ENCODE measurements at places on chromosomes 13 and 19.

- DNase-seq, result no peak
Measured at GRCh38 chr13:39197647-39198007, 159.4 kb downstream of the NHLRC3 start.

GRCh38 chr13:52034616-52035226, 10.2 kb downstream of the UTP14C start:
- no peak for DNase-seq

- no peak for DNase-seq
Measured at GRCh38 chr19:29680937-29681336, 15.7 kb downstream of the PLEKHF1 start.

- no peak for DNase-seq
Measured at GRCh38 chr19:19406878-19407632, 1.6 kb downstream of the GATAD2A start.

DNA sequence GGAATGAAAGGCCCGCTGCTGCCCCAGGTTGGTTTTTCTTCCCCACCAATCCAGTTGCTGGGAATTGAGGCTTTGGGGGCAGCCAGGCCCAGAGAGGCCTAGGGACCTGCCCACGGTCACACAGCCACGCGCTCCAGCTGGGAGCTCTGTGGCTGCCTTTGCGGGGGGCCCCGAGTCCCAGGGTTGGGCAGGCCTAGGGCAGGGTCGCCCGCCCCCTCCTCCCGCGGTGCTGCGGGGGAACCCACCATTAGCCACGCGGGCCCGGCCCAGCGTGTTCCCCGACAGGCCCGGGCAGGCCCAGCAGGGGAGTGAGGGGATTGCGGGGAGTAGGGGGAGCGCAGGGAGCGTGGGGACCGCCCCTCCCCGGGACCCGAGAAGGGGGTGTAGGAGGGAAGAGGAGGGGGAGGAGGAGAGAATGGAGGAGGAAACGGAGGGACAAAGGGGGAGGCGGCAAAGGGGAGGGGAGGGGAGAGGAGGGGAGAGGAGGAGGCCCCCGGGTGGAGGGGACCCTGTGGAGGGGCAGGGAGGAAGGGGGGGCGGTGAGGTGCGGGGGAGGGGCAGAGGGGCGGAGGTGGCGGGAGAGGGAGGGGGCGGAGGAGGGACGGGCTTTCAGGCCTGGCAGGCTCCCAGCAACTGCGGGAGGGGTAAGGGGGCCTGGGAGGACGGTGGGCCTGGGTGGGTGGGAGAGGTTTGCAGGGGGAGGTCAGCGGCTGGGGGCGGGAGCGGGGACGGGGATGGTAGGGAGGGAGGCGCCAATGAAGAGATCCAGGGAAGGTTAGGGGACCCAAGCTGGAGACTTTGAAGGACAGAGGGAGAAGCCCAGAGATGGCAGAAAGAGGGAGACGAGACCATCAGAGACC, 12.9 kb upstream of the TLE2 start:
- DNase-seq, result no peak

DNA sequence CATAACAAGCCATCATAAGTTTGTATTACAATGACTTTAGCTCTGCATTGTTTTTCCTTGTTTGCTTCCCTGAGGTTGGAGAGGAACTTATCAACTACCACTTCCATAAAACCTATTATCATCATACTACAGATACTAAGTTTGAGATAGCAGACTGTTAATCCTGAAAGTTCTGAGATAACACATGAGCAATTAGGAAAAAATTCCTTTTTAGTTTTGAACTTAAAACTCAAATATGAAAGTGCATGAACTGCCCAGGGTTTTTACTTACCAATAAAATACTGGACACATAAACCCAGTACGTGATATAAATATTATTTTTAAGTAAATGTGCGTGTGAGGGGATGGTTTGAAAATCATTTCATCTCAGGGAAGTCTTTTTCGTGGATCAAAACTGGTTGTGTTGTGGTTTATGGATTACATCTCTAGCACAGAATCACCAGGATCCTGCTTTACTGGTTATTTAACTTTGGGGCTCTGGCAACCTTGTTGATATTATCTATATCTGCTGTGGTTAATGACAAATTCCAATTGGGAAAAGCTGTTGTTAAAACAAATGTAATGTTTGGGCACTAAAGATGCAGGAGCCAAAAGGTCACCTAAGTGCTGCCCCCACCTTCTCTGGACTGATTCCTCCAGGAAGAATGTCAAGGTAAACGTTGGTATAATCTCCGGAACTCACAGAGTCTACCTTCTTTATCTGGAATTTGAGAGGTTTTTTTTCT, 12.4 kb downstream of the CDX2 start:
- DNase-seq, result no peak

DNA sequence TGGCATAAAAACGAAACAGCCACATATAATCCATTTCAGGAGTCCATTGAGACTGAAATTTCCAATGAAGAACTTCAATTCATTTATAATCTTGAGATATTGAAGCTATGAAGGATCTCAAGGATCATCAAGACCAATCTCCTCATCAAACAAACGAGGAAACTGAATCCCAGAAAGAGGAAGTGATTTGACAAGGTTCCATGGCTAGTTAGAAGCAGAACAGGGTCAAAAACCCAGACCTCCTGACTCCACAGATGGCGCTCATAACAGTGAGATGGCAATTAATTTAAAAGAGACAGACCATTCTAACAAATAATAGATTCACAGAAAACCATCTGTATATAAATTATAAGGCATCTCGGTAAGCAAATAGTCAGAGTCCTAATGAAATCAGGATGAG, 229.7 kb downstream of the KCTD12 start:
- no peak for DNase-seq

DNA sequence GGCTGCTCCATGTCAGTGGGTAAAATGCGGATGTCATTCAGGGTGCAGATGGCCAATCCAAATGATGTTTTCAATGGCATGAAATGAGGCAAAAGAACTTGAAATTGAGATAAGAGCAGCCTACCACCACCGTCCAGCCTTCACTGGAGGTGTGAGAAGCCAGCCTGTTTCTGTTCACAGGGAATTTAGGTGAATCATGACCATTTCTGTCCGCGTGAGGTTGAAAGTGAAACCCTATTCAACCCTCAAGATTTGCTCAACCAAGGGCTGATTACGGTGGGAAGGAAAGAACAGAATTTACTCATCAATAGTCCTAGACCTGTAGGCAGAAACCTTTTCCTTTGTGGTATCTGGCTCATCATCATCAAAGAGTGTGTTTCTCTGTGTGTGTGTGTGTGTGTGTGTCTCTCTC, 370.7 kb downstream of the COG6 start:
- peak; percentile 52 for DNase-seq

- DNase-seq, result no peak
Measured at GRCh38 chr13:30735872-30736175, 481 bp downstream of the ALOX5AP start.

- DNase-seq, result no peak
Measured at GRCh38 chr19:40270362-40271089, 14.6 kb downstream of the AKT2 start.

DNA sequence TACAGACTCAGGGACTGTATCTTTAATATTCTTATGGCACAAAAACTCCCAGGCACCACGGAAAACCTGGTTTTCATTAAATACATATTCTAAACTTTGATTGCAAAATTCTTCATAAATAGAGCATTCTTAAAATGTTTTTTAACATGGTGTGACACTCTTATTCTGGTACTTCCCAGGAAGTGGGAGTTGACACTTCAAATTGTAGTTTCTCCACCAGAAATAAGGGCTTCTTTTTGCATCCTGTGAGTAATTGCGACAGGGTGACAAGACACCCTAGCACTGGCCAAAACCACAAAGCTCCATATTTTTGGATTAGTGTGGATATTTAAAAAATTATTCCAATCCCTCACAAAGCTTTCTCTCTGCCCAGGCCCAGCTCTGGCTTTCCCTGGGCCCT, 43.6 kb upstream of the MTIF3 start:
- DNase-seq, result no peak

- DNase-seq, result no peak
Measured at GRCh38 chr19:34298891-34299520, 44.7 kb downstream of the GARRE1 start.

GRCh38 chr13:77860507-77860981, 58.1 kb downstream of the EDNRB start:
- no peak for DNase-seq

DNA sequence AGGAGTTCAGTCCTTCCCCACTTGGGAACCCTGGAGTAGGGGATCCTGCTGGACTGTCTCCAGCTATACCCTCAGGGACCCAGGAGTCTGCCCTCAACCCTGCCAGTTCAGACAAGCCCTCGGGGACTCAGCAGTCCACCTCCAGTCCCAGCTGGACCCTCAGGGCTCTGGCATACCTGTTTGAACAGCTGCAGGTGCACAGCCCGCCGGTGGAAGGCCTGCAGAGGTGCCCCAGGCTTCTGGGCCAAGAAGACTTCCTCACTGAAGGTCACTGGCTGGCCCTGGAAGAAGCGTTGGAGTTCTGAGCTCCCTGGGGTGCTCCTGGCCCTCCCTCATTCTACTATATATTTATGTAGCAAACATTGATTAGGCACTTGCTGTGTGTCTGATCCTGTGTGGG, 8.6 kb downstream of the CRB3 start:
- no peak for DNase-seq

DNA sequence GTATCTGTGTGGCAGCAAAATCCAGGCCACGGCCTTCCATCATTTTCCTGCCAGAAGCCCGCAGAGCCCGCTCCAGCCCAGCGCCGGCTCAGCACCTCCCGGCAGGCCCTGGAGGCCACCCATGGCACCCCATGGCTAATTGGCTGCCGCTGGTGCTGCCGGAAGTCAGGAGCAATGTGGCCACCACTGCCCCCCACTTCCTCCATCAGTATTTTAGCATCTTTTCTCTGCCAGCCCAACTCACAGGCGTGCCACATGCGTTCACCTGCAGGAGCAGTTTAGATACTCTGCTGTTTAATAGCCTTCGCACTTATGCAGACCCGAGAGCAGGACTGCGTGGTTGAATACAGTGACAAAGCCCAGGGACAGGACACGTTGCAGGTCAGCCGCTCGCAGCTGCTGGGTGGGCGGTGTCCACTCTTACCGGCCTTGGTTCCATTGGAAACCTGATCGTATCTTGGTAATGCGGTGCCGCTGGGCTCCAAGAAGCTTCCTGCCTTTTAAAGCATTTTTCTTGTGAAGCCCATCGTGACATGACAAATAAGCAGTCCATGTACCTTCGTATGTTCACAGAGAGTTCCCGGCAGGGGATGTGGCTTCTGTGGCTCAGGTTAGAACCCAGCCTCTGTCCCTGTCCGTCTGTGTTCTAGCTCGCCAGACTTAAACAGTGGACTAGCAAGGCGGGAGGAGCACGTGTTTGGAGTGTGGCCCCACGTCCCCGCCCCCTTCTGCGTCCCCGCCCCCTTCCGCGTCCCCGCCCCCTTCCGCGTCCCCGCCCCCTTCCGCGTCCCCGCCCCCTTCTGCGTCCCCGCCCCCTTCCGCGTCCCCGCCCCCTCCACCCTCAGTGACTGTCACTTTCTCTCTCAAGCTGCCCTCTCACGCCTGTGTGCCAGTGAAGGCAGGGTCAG, 162.0 kb upstream of the SOX1 start:
- DNase-seq, result no peak

DNA sequence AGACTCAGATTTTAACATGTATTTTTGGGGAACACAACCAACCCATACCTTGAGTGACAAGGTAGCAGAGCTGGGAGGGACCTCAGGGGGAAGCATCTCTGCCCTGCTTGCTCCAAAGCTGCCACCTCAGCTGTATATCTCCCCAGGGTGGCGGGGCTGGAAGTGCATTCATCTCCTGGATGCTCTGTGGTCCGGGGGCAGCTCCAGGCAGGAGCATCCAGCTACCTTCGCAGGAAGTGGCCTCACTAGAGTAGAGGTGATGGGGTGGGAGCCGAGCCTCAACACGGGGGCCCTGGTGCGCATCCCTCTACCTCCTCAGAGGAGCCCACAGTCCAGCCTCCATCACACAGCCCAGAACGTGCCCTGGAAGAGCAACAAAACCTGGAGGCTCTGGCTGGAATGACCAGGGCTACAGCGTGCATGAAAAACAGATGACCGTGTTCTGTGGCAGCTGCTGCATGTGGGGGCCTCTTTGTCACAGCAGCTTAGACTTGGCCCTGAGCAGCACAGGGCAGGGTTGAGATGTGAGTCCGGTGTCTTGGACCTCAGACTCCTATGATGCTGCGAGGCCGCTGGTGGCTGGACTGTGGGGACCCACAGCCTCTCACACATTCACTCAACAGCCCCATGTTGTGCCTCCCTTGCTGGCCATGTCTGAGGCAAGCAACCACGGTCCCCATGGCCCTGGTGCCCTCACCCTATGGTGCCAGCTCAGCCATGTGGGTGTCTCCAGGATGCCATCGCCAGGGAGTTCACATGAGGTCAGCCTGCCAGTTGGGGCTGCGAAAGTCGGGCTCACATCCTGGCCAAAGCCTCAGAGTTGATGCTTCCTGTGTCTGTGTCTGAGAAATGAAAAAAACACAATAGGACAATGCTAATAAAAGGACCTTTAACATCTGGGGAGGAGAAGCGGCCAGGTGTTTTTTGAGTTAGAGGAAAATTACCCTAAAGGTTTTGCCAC, 17.1 kb upstream of the GAS6 start:
- DNase-seq, result no peak

DNA sequence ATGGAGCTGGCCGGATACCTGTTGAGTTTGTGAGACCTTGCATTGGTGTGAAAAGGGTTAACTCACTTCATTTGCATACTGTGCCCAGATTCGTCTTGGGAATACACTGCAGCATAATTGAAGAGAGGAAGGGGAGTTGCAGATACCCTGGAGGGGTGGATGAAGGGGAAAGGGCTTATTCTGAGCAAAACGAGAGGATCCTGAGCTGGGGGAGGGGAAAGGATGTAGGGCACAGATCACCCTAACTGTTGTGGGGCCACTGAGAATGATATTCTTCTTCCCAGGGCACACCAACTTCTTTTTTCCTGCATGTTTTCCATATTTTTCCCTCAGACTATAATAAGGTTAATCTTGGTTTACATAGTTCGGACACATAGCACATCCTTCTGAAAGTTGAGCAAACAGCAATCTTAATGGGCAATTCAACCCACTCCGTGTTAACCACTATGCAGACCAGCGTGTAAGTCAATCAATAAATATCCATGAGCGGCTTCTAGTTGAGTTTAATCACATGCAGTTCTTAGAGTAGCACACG, 11.7 kb upstream of the PTPRS start:
- DNase-seq, result no peak

- DNase-seq, result no peak
Measured at GRCh38 chr13:55560331-55560730, 1580.4 kb upstream of the PRR20A start.

- DNase-seq, result no peak
Measured at GRCh38 chr13:109383683-109384082, 402.7 kb downstream of the IRS2 start.

- DNase-seq, result no peak
Measured at GRCh38 chr13:24671386-24672113, 8.7 kb upstream of the ATP12A start.

DNA sequence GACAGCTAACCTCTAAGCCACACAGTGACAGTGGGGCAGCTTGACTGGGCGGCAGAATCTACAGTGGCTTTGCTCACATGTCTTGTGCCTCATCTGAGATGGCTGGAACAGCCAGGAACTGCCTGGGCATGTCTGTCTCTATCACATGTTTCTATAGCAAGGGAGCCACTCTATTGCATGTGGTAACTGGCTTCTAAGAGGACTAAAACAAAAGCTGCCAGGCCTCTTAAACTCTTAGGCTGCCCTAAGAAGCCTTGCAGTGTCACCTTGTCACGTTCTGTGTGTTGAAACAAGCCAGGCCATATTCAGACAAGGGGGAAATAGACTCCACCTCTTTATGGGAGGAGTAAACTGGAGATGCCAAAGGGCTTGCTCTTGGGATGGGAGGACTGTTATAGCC, 122.9 kb upstream of the MAB21L1 start:
- no peak for DNase-seq

GRCh38 chr13:31421756-31422155, 222.0 kb downstream of the B3GLCT start:
- DNase-seq, result no peak

All from stimulated activated CD4-positive, alpha-beta T cell treated with anti-CD3 and anti-CD28 coated beads, Interleukin-1b, Interleukin-23, amount 100 ng/mL, for 24 hours (primary cell).